ENCODE measurements at places on chromosomes 11 and 22.

DNA sequence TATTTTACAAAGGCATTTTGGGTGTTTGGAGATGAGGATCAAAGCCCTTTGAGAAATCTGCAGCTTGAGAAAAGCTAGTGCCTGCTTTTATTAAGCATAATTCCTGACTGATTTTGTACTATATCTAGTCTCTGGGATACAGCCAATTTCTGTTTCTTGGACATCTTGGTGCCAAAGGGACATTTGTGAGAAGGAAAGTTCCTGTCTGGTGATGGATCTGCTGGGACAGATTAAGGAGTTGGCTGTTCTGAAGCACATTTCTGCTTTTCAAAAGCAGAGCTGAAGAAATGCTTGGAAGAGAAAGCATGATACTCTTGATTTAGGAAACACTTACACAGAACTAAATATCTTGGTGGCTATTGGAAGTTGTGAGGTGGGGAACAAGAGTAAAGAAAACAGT, 254.6 kb upstream of the CCDC90B start:
- DNase-seq = no peak

GRCh38 chr11:10274726-10275125, 19.3 kb downstream of the SBF2 start:
- no peak for DNase-seq

- DNase-seq = no peak
These were observed 5.6 kb downstream of the SLC29A2 start for GRCh38 chr11:66365711-66366619.

GRCh38 chr11:70445605-70446004, 47.3 kb downstream of the CTTN start:
- DNase-seq = no peak

DNA sequence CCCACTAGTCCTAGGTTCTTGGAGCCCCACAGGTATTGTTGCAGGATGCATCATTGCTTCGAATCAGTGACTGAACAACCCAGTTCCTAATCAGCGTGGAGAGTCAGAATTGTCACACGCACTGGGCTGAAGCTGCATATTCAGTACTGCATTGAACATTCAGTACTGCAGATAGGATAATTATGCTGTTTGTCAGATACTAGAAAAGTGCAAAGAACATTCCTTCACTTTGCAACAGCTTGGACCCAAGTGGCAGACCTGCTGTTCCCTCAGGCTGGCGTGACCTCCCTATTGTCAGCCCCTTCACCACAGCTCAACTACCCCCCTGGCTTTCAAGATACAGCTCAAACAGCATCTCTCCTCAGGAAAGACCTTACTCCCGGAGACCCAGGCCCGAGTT, 27.6 kb downstream of the NF2 start:
- no peak for DNase-seq

DNA sequence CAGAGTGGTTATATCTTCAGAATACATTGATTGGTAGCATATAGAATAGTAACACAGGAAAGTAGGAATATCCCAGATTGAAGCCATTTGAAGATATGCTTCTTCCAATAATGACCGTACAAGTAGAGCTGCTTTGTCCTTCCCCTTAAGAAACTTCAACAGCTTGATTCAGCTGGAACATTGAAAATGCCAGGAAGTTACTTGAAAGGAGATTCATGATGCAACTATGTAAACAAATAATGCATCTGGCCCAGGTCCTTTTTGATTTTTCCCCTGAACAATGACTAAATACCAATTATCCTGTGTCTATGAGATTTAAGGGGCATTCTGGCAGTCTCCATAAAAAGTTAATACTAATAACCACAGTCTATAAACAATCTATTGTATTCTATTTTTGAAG, 3.0 kb downstream of the DKK3 start:
- peak; percentile 62 for DNase-seq

- DNase-seq = no peak
These were observed 14.5 kb upstream of the MB start for GRCh38 chr22:35631597-35631996.

DNA sequence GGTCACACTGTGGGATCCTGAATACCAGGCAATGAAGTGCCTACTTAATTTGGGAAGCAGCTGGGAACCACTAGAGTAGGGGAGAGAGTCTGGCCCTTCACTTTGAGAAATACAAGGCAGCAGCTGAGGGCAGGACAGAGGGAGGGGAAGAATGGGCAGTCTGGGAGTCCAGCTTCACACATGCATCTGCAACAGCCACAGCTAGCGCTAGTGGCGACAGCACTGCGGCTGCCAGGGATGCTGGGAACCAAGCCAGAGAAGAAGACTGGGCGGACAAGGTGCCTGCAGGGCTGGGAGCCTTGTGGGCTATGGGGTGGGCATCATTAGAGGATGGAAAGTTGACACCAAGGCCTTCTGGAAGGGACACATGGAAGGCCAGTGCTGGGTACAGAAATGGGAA, 15.8 kb downstream of the SCUBE2 start:
- no peak for DNase-seq

GRCh38 chr22:29435236-29436136, 2.9 kb upstream of the RFPL1 start:
- no peak for DNase-seq

GRCh38 chr22:45828841-45829240, 148.1 kb downstream of the WNT7B start:
- DNase-seq = no peak

- no peak for DNase-seq
These were observed 21.7 kb downstream of the TPST2 start for GRCh38 chr22:26568207-26568706.

GRCh38 chr11:59501931-59502330, 1.4 kb upstream of the OR4D11 start:
- no peak for DNase-seq

- DNase-seq = no peak
These were observed 24.0 kb downstream of the SERHL2 start for GRCh38 chr22:42577623-42578240.

GRCh38 chr22:30402028-30402765, 5.4 kb downstream of the SEC14L2 start:
- no peak for DNase-seq

GRCh38 chr22:42932197-42932519, 75.1 kb upstream of the ARFGAP3 start:
- no peak for DNase-seq

GRCh38 chr11:117816846-117817367, 7.6 kb downstream of the FXYD2 start:
- DNase-seq = no peak

DNA sequence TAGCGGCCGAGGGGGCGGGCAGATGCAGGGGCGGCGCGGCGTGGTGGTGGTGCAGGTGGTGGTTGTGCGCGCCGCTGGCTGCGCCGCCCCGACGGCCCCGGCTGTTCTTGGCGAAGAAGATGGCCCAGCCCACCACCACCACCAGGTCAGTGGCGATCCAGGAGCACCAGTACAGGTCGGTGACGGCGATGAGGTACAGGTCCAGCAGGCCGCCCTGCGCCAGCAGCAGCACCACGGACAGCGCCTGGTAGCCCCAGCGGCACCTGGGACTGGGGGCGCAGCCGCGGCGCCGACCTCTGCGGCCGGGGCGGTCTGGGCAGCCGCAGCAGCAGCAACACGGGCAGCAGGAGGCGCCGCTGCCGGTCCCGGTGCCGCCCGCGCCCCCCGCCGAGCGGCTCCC, 879 bp downstream of the TMEM121B start:
- DNase-seq = no peak

- no peak for DNase-seq
These were observed 8.7 kb downstream of the NPAT start for GRCh38 chr11:108213784-108214183.

DNA sequence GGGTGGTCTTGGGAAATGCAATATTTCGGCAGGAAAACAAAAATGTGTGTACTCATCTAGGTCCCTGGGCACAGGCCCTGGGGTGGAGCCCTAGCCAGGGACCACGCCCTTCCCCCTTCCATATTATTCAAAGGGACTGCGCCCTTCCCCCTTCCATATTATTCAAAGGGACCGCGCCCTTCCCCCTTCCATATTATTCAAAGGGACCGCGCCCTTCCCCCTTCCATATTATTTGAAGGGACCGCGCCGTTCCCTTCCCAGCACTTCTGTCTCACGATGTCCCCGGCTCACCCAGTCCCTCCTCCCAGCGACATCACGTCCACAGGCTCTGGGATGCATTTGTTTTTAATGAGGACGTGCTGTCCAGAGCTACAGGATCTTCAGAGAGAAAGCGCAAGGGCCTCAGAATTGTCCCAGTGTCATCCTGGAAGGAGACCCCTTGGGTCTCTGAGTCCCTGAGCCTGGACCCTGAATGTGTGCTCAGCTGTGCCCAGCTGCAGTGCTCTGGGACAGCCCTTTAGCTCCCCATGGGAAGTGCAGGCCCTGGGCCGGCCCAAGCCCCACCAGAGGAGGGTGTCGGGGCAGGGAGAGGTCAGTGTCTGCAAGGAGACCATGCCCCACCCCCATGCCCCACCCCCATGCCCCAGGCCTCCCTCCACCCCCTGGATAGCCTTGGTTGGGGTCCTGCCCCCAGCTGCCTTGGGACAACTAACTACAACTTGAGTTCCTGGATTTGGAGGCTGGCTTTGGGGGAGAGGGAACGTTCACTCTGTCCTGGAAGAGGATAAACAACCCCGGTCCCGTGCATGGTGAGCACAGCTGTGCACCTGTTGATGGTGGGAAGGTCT, 810.0 kb downstream of the BRD1 start:
- DNase-seq = no peak

GRCh38 chr22:43288807-43289420, 54.3 kb downstream of the SCUBE1 start:
- no peak for DNase-seq

- DNase-seq = no peak
These were observed 185.5 kb downstream of the SWAP70 start for GRCh38 chr11:9849389-9849788.

- DNase-seq = no peak
These were observed 78.8 kb downstream of the MYEOV start for GRCh38 chr11:69372589-69373250.

DNA sequence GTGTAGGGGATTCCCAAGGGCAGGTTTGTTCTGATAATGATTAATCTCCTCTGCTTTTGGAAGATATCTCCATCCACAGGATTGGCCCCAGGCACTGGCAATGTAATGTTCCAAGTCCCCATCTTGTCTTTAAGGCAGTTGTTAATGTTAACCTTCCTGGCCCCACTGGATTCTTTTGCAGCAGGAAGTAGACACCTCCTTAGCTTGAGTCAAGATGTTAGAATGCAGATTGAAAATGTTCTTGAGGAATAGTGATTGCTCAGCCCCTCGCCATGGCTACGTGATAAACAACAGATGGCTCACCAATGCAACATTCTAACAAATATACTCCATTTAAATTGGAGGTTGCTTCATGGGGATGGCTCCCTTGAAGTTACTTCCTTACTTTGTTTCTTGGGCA, 7.3 kb downstream of the HEPHL1 start:
- peak; percentile 70 for DNase-seq

GRCh38 chr22:49549256-49550140, 278.2 kb downstream of the BRD1 start:
- DNase-seq = no peak

- no peak for DNase-seq
These were observed 83.7 kb upstream of the DBX1 start for GRCh38 chr11:20243974-20244373.

- no peak for DNase-seq
These were observed 32.1 kb downstream of the RPL27A start for GRCh38 chr11:8714622-8715225.

DNA sequence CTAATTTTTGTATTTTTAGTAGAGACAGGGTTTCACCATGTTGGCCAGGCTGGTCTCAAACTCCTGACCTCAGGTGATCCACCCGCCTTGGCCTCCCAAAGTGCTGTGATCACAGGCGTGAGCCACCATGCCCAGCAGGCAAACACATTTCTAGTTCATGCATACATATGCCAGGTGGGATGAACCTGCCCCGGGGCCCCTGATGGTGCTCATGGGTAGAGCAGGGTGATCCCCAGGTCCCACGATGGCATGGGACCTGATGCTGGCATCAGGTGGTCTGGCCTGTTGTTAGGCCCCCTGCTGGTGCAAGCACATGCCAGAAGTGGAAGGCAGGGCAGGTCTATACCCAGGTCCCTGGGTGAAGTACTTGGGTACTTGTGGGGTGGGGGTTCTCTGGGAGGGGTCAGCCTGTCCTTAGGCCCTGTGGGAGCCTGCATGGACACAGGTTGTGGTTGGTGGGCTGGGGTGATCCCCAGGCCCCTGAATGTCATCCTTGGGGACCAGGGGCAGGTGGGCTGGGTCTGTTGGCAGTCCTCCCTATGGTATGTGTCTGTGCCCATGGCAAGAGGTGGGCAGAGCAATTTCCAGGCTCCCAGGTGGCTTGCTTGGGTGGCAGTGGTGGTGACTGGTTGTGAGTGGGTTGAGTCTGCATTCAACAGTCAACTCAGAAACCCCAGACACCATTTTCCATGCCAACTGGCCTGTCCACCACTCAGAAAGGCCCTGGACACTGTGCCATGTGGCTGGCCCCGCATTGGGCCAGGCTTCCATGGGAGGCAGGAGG, 9.6 kb upstream of the RGL4 start:
- no peak for DNase-seq

DNA sequence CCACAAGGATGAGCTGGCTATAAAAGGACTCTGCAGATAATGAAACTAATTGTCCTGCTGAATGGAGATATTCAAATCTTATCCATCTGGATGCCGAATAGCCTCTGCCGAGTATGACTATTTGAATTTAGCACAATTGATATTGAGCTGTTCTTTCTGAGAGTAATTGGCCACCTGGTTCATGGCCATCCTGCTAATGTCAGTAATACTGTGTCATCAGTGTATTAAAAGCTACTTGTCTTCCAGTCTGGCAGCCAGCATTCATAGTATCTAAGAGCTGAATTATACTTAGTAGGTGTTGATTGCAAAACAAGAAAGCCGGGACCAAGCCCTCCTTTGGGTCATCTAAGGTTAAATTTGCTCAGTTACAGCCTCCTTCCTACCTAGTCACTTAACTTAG, 310.7 kb upstream of the NCAM1 start:
- no peak for DNase-seq

DNA sequence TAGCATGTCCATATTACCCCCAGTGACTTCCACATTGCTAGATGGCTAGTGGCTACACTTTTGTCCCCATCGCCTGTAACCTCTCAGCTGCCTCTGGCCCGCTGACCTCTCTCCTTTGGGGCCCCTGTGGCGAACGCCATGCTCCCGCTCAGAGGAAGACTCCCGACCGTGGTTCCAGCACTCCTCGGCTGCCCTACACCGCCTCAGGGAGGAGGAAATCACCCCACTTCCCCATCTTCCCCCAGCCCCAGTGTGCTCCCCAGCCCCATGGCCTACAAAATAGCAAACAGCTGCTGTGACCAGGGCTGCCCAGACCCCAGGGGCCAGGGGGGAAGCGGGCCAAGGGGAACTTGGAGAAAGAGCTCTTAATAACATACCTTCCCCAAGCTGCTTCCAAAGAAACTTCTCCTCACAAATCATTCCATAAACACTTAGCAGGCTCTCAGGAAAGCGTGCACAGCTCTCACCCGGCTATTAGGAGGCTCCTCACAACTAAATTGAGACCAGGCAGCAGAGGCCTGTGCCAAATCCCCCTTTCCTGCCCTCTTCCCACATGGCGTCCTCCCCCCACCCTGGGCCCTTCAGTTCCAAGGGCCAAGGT, 63.5 kb upstream of the WNT11 start:
- DNase-seq = no peak
